ENCODE measurements at places on chromosomes 2 and 18.

- no peak overlapping the region for H3K4me3 ChIP-seq
- no peak overlapping the region for H3K27ac ChIP-seq
- H3K4me1 ChIP-seq: no peaks in the 10 kb centered on the region
- H3K36me3 ChIP-seq: no peaks in the 10 kb centered on the region
- H3K27me3 ChIP-seq: no peaks in the 10 kb centered on the region
- no peak for DNase-seq
Observed at GRCh38 chr2:5250482-5250881, 441.7 kb upstream of the SOX11 start.

DNA sequence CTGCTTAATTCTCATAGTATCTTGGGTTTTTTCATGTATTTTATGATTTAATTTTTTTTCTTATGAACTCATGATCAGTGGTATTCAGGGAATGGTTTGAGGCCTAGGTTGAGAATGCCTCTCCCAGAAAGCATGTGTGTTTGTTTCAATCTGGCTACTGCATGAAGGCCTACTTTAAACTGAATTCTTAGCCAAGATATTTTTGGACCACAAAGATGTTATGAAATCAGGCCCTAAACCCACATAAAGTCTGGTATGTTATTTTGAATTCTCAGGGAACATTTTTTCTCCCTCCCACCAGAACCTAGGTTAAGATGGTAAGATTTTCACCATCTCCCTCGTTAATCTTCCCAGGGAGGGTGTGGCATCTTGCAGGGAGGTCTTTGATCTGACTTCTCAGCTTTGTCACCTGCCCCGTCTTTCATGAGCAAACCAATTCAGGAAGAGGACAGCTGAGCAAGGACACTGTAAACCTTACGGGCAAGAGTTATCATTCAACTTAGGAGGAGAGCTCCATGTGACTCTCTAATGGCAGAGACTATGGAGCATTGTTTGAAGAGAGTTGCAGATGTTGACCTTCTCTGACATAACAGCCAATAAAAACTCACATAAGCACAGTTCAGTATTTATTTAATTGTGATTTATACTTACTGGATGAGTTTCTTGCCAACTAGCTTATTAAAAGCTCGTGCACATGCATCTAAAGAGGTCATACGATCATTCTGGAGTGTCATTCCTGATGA is 21.3 kb upstream of the ACKR3 start:
- no peaks in the 10 kb centered on the region for H3K27me3 ChIP-seq
- DNase-seq: no peak
- H3K4me3 ChIP-seq: no peak overlapping the region
- no peaks in the 10 kb centered on the region for H3K36me3 ChIP-seq

DNA sequence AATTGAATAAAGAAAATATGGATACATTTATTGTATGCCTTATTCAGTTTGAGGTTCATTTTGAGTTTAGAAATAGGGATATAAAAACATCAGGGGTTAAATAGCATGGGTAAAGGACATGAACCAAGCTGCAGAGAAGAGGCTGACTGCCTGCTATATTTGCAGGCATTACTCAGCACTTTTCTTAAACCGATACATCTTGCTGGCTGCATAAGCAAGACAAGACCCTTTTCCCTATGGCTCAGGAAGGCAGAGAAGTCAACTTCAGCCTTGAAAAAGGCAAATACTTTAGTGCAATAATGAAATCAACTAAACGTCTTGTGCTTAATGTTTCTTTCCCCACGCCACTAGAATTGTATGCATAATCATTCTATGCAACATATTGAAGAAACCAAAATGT is 36.4 kb downstream of the SCN1A start:
- no peaks in the 10 kb centered on the region for H3K36me3 ChIP-seq
- no peak overlapping the region for H3K4me3 ChIP-seq
- no peak for DNase-seq
- H3K4me1 ChIP-seq: no peaks in the 10 kb centered on the region
- H3K27me3 ChIP-seq: no peaks in the 10 kb centered on the region

DNA sequence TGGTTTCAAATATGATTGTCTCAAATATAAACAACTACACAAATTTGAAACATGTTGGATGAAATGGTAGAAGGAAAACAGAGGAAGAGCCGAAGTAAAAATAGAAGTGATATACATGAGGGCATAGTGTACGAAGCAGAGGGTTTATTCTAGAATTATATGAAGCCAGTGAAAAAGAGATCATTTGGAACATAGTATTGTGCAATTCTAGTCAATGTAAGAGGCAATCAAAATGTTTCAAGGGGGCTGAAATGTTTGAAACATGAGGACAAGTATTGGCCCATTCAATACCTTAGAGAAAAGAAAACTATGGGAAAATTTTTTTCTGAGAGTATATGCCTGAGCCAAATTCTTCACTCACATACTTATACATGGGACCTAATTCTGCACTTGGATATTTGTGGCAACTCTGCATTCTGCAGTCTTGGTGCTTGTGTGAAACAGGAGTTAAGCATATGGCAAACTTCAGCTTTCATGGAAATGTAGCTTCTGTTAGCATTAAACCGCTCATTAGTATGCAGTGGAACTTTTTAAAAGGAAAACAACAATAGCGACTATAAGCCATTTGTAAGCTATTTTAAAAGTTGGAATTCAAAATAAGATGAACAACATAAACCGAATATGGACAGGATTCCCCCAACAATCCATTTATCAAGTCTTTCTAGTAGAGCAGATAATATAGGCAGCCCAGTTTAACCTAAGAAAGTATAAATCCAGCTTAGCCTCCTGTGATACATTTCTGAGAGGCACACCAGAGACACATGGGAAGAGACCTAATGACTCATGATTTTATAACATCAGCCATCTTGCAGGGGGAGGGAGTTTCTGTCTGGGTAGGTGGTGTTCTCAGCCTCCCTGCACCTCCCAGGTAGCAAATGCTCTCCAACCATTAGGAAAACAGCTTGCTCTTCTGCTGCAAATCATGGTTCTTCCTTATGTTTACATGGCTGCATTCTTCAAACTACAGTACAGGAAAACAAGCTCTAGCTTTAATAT is 197.8 kb downstream of the PAX3 start:
- no peak for DNase-seq
- no peaks in the 10 kb centered on the region for H3K27me3 ChIP-seq
- H3K4me3 ChIP-seq: no peak overlapping the region
- H3K4me1 ChIP-seq: no peaks in the 10 kb centered on the region
- no peaks in the 10 kb centered on the region for H3K36me3 ChIP-seq

GRCh38 chr18:7645756-7646155 is 78.6 kb downstream of the PTPRM start:
- H3K27me3 ChIP-seq: no peaks in the 10 kb centered on the region
- no peak overlapping the region for H3K4me3 ChIP-seq
- DNase-seq: no peak

GRCh38 chr2:175207741-175208438 is 26.4 kb upstream of the ATP5MC3 start:
- H3K27ac ChIP-seq: no peak overlapping the region
- H3K4me1 ChIP-seq: no peaks in the 10 kb centered on the region
- no peaks in the 10 kb centered on the region for H3K36me3 ChIP-seq
- H3K4me3 ChIP-seq: no peak overlapping the region
- no peaks in the 10 kb centered on the region for H3K27me3 ChIP-seq
